ENCODE measurements at places on chromosomes 4 and X. TPM values are rescaled to one million over a fixed set of nuclear protein-coding genes. Genes with fewer than 3 reads are reported as not detected.
A peak's percentile ranks its signal among the peaks of the same experiment; 100 is the strongest.

The GAGE13 gene
- total RNA-seq, result not detected

GRCh38 chrX:21479695-21480270, 105.6 kb downstream of the CNKSR2 start:
- H3K4me1 ChIP-seq, result peaks cover 4% of the 10 kb centered on the region
- peak; percentile 14 for DNase-seq
- no peaks in the 10 kb centered on the region for H3K27me3 ChIP-seq
- no peaks in the 10 kb centered on the region for H3K36me3 ChIP-seq
- no peak overlapping the region for H3K27ac ChIP-seq

DNA sequence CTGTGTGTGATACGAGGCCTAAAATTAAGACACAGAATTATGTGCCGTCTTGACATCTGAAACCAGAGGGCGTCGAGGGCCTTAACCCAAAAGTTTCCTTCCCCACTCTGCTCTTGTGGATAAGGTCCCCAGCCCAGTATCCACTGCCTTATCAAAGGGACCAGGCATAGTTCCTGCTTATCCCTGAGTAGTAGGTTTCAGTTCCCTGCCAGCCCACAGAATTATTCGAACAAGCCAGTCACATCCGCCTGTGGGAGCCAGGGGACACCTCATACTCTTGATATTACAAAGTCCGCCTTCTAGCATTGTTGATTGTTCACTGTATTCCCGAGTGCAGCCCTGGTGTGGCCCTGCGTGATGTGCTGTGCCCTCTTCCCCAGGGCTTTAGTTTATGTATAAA, 5.4 kb upstream of the MMRN1 start:
- no peak overlapping the region for H3K27ac ChIP-seq
- no peaks in the 10 kb centered on the region for H3K36me3 ChIP-seq
- H3K4me3 ChIP-seq, result no peak overlapping the region
- H3K4me1 ChIP-seq, result peaks cover under 1% of the 10 kb centered on the region
- DNase-seq, result no peak

The AMBN gene
- not detected for total RNA-seq

GRCh38 chr4:108165586-108165985, 3.1 kb downstream of the LEF1 start:
- H3K27me3 ChIP-seq, result peaks cover 62% of the 10 kb centered on the region
- H3K4me1 ChIP-seq, result peaks cover 48% of the 10 kb centered on the region
- DNase-seq, result no peak
- peak overlapping the region; percentile 48 for H3K4me3 ChIP-seq

- H3K27ac ChIP-seq, result peak overlapping the region; percentile 73
- H3K36me3 ChIP-seq, result no peaks in the 10 kb centered on the region
- no peak for DNase-seq
- peak overlapping the region; percentile 81 for H3K4me3 ChIP-seq
- H3K27me3 ChIP-seq, result peaks cover 13% of the 10 kb centered on the region
- H3K4me1 ChIP-seq, result peaks cover 33% of the 10 kb centered on the region
Measured at GRCh38 chr4:2412534-2412884, 5.9 kb downstream of the ZFYVE28 start.

The LONRF3 gene
- 1.3 TPM for total RNA-seq

- H3K4me1 ChIP-seq, result no peaks in the 10 kb centered on the region
- no peaks in the 10 kb centered on the region for H3K36me3 ChIP-seq
- no peak overlapping the region for H3K4me3 ChIP-seq
- H3K27me3 ChIP-seq, result peaks cover 2% of the 10 kb centered on the region
- DNase-seq, result no peak
Measured at GRCh38 chr4:121030711-121031110, 41.6 kb downstream of the NDNF start.

GRCh38 chrX:47523713-47524166, 37.3 kb upstream of the ARAF start:
- H3K4me1 ChIP-seq, result peaks cover 2% of the 10 kb centered on the region
- no peak overlapping the region for H3K27ac ChIP-seq
- no peak for DNase-seq

DNA sequence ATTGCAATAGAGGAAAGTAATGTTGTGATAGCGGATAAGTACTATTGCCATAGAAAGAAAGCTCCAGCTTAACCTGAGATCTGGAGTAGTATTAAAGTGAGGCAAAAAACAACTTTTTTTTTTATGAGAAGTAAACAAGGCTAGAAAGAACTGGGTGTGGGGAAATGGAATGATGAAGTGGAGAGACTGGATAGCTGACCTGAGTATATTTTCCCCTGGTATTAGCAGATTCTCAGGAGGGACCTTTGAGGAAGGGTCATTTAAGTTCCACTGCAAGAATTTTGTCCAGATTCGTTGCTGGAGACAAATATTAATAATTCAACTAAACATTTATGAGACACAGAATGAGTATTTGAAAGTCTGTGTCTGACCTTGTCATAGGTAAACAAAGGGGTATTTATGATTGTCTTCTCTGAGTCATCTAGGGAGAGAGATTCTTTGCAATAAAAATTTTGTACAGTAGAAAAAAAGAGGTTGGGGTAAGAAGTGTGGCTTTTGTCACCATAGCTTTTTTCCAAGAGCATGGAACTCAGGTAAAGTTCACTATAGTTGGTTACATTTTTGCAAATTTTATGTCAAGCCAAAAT, 2095.9 kb downstream of the ARAP2 start:
- no peaks in the 10 kb centered on the region for H3K4me1 ChIP-seq
- H3K4me3 ChIP-seq, result no peak overlapping the region
- DNase-seq, result no peak
- no peaks in the 10 kb centered on the region for H3K36me3 ChIP-seq
- H3K27me3 ChIP-seq, result no peaks in the 10 kb centered on the region

The IL3RA gene
- total RNA-seq, result 0.53 TPM

The SMPX gene
- total RNA-seq, result not detected

The GATB gene
- total RNA-seq, result 22.1 TPM

The PNMA6F gene
- total RNA-seq, result not detected

GRCh38 chr4:86129546-86129945, 230.3 kb downstream of the MAPK10 start:
- no peak overlapping the region for H3K27ac ChIP-seq
- peaks cover 3% of the 10 kb centered on the region for H3K27me3 ChIP-seq
- no peak for DNase-seq
- H3K4me3 ChIP-seq, result no peak overlapping the region
- H3K4me1 ChIP-seq, result no peaks in the 10 kb centered on the region
- no peaks in the 10 kb centered on the region for H3K36me3 ChIP-seq

The ACTRT1 gene
- not detected for total RNA-seq

The IL1RAPL1 gene
- not detected for total RNA-seq

- DNase-seq, result no peak
- H3K4me1 ChIP-seq, result no peaks in the 10 kb centered on the region
- H3K36me3 ChIP-seq, result no peaks in the 10 kb centered on the region
- no peak overlapping the region for H3K27ac ChIP-seq
- no peak overlapping the region for H3K4me3 ChIP-seq
Measured at GRCh38 chrX:150312931-150313330, 50.2 kb upstream of the MAMLD1 start.

- H3K36me3 ChIP-seq, result no peaks in the 10 kb centered on the region
- no peak overlapping the region for H3K4me3 ChIP-seq
- DNase-seq, result no peak
- H3K27ac ChIP-seq, result no peak overlapping the region
Measured at GRCh38 chr4:48068182-48068581, 51.6 kb downstream of the NIPAL1 start.

The ASMTL gene
- total RNA-seq, result 49.2 TPM

DNA sequence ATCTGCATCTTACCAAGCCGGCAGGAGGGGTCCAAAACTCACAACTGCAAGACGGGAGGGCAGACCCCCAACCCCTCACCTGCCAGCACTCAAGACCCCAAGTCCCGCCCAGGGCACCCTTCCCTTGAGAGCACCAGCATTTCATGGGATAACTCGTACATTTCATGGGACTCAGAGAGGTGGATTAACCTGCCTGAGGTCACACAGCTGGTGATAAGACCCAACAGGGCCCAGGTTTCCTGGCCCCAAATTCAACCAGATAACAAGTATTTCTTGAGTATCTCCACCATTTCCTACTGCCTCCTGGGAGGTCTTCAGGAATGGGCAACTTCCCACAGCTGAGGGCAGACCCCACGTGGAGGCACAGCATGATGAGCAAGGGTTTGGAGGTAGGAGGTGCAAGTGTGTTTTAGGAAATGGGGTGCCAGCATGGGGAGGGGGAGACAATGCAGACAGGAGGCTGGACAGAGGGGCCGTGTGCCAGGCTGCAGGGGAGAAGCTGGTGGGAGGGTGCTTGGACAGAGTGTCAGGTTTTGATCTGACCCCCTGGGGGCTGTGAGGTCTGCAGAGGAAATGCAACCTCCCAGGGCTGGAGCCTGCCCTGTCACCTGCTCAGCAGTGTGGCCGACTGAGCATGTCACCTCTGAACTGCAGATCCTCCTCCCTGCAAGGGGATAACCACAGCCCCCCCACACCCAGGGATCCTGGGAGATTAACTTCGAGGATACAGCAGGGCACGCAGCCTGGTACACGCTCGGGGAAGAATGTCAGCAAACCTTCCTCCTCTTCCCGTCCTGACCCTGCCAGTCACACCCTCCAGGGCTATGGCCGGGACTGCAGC, 4.4 kb downstream of the ADRA2C start:
- H3K4me1 ChIP-seq, result peaks cover 6% of the 10 kb centered on the region
- no peak overlapping the region for H3K27ac ChIP-seq
- no peak overlapping the region for H3K4me3 ChIP-seq
- H3K27me3 ChIP-seq, result peaks cover 16% of the 10 kb centered on the region
- no peaks in the 10 kb centered on the region for H3K36me3 ChIP-seq

DNA sequence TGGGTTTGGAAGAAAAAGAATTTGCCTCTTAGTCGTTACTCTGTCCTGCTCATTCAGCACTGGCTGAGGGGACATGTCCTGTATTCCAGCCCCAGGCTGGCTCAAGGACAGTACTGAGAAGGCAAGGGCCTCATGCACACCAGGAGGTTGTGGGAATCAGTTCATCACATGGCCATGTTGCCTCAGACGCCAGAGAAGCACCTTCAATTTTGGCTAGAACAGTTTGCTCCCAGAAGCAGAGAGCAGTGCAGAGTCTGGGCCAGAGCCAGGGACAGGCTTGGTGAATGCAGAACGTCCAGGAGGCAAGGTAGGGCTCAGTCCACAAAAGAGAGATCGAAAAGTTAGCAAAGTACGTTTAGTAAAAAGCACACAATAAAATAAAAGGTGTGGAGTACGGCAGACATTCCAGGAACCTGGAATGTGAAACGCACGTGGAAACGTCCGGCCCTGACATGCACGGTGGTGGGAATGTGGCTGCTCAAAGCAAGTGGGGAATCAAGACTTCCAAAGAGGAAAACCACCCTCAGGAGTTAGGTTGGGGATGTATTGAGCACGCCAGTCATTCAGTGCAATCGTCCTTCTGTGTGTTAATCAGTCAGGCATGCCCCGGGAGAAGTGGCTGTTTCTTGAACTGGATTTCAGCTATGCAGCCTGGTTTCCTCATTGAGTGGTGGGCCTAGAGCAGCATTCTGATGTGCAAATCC, 1.2 kb upstream of the SLC2A9 start:
- no peaks in the 10 kb centered on the region for H3K36me3 ChIP-seq
- no peak overlapping the region for H3K27ac ChIP-seq
- H3K4me3 ChIP-seq, result peak overlapping the region; percentile 11
- no peak for DNase-seq
- H3K27me3 ChIP-seq, result peaks cover 3% of the 10 kb centered on the region

The PAGE2B gene
- not detected for total RNA-seq

GRCh38 chr4:122814426-122814825, 12.2 kb upstream of the FGF2 start:
- no peaks in the 10 kb centered on the region for H3K4me1 ChIP-seq
- H3K4me3 ChIP-seq, result no peak overlapping the region
- DNase-seq, result no peak
- H3K36me3 ChIP-seq, result no peaks in the 10 kb centered on the region
- H3K27me3 ChIP-seq, result peaks cover 15% of the 10 kb centered on the region

- H3K36me3 ChIP-seq, result no peaks in the 10 kb centered on the region
- H3K27me3 ChIP-seq, result peaks cover 11% of the 10 kb centered on the region
- no peak overlapping the region for H3K4me3 ChIP-seq
- DNase-seq, result no peak
- H3K27ac ChIP-seq, result no peak overlapping the region
- peaks cover 23% of the 10 kb centered on the region for H3K4me1 ChIP-seq
Measured at GRCh38 chrX:39163581-39164126, 362.4 kb downstream of the MID1IP1 start.

The CENPU gene
- 7.0 TPM for total RNA-seq

DNA sequence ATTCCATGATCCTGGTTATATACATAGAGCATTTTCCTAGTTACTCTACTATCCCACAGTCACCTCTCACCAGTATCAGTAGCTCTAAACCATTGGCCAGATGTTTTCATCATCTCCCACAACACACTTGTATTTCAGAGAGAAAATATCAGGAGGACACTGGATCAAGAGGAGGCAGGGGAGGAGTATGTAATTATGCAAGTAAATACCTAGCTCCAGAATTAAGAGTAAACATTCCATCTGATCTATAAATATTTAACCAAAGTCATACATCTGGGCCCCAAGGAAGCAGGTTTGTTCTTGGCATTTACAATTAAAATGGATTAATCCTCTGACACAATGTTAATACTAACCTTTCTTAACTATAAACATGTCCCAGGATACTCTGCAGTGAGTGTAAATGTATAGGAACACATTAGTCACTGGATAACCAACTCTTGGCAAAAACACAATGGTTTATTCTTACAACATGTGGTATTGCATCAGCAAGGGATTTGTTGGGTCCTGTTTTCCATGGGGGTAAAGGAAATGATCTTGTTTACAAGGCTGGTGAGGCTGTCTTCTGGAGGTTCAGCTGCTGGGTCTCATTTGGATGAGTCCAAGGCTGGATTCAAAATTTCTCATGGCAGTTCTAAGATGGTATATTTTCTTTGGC, 170.1 kb downstream of the ATG4A start:
- no peak overlapping the region for H3K27ac ChIP-seq
- H3K4me1 ChIP-seq, result no peaks in the 10 kb centered on the region
- no peak for DNase-seq
- H3K27me3 ChIP-seq, result peaks cover 2% of the 10 kb centered on the region

- H3K27me3 ChIP-seq, result no peaks in the 10 kb centered on the region
- H3K36me3 ChIP-seq, result peaks cover 9% of the 10 kb centered on the region
- no peak for DNase-seq
- no peak overlapping the region for H3K27ac ChIP-seq
- H3K4me1 ChIP-seq, result no peaks in the 10 kb centered on the region
- H3K4me3 ChIP-seq, result no peak overlapping the region
Measured at GRCh38 chrX:23978491-23978890, 48.5 kb downstream of the KLHL15 start.

GRCh38 chrX:22139822-22140221, 107.7 kb downstream of the PHEX start:
- H3K27me3 ChIP-seq, result no peaks in the 10 kb centered on the region
- no peaks in the 10 kb centered on the region for H3K36me3 ChIP-seq
- H3K27ac ChIP-seq, result no peak overlapping the region
- no peak for DNase-seq

The F8A1 gene
- 30.9 TPM for total RNA-seq

DNA sequence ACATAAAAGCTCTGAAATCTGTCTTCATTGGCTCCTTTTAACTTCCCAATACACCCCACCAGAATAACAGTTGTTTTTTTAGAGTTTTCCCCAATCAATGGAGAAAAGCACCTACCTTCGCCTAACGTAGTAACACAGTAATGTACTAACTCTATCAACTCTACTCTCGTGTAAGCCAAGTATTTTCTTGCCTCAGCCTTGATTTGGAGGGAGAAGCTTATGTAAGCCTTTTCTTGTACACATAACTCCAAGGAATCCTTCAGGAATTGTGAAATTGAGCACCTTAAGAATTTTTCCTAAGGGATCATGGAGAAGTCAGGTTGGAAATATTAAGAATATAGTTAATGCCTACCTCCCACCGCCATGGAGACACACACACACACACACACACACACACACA, 181.2 kb downstream of the RAPGEF2 start:
- no peak for DNase-seq
- H3K36me3 ChIP-seq, result peaks cover 4% of the 10 kb centered on the region
- no peak overlapping the region for H3K27ac ChIP-seq
- H3K4me3 ChIP-seq, result no peak overlapping the region

The SMARCA1 gene
- total RNA-seq, result 1.1 TPM

GRCh38 chrX:27884654-27885053, 76.9 kb downstream of the MAGEB10 start:
- H3K4me1 ChIP-seq, result no peaks in the 10 kb centered on the region
- no peaks in the 10 kb centered on the region for H3K27me3 ChIP-seq
- DNase-seq, result no peak
- no peaks in the 10 kb centered on the region for H3K36me3 ChIP-seq
